ENCODE measurements at places on chromosomes 5 and 9.

DNA sequence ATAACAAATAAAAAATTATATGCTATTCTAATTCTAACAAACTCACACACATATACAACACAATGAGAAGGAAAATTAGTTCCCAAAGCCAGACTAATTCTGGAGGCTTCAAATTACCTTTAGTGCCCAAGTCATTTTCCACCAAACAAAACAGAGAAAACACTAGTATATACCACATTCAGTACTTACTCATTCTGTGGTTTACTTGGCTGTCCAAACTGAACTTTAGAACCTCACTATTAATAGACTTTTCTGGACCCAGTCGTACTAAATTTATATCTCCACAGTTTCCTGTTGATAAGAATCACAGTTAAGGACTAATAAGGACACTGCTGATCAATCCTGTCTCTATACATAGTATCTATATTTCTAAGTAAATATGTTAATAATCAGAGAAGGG lies 66.4 kb downstream of the SETX start:
- DNase-seq: no peak

- no peak for DNase-seq
Observed at GRCh38 chr5:107835096-107835495, 164.4 kb upstream of the EFNA5 start.

GRCh38 chr5:67146574-67146973 lies 50.0 kb downstream of the CD180 start:
- DNase-seq: no peak

GRCh38 chr5:99059685-99060084 lies 130.9 kb upstream of the CHD1 start:
- DNase-seq: no peak

- DNase-seq: no peak
Observed at GRCh38 chr9:73183917-73184861, 32.5 kb downstream of the ANXA1 start.

DNA sequence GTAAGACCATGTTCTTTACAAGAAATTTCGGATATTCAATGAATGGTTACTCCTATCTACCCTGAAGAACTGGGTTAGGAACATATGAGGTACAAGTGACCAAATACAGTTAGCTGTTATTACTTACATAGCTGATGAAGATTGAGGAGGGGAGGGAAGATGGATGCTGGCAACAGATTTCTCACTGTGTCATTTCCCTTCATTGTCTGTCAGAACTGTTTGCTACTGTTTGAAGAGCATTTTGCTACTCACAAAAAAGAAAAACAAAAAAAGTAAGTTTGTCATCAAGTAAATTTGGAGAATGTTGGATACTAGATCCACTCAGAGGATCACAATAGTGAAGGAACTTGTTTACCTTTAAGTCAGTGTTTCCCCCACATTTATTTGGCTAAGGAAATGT lies 53.7 kb downstream of the ENC1 start:
- no peak for DNase-seq

DNA sequence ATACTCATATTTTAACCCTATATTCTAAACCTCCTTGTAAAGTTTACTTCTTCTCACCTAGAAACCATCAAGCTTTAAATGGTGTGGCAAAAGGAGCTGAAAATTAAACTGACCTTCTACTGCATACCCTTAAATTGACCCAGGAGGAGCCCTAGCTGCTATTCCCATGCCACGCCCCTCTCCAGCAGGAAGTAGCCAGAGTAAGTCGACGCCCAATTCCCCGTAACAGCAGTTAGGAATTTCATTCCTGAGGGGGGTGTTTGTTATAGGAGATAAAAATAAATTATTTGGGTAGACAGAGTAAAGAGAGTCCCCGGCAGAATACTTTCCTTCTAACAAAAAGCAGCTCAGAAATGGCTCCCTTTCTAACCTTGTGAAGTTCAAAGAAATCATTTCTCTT lies 111.8 kb upstream of the FAM174A start:
- DNase-seq: no peak

DNA sequence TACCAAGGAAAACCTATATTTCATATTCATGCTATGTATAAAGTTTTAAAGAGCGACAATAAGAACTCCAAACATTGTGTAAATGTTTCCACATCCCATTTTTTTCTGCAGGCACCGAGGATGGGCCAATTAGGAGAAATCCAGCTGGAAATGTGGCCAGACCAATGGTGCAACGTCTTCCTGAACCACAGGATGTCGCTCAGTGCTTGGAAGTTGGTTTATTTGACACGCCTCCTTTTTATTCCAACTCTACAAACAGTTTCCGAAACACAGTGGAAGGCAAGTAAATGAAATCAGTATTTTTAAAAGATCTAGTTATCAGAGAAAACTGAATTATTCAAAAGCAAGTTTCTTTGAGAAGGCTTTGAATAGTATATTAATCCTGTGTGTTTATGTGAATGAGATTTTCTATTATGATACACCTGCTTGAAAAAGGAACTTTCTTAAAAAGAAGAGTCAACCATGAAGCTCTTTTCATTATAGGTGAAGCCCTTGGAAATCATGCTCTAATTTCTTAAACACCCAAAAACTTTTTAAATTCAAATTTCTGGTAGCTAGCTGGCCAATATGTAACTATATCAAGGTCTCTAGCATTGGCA lies 9.1 kb downstream of the TYRP1 start:
- no peak for DNase-seq

GRCh38 chr5:156802501-156802900 lies 47.6 kb upstream of the PPP1R2B start:
- DNase-seq: no peak

GRCh38 chr9:22237497-22238363 lies 208.9 kb upstream of the DMRTA1 start:
- DNase-seq: no peak

DNA sequence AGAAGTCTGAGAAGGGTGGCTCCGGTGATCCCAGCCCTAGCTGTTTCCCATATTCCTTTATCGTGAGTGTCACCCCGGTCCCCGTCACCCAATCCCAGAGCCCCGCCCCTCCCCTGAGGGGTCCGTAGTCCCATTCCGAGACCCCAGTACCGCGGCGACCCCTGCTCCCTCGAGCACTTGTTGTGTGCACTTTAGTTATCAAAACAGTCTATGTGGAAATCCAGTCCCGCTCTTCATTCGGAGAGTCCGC lies 223 bp downstream of the LRSAM1 start:
- no peak for DNase-seq

- no peak for DNase-seq
Observed at GRCh38 chr5:54162184-54162583, 148.2 kb downstream of the ARL15 start.

- DNase-seq: no peak
Observed at GRCh38 chr5:108141676-108142075, 240.2 kb downstream of the FBXL17 start.

DNA sequence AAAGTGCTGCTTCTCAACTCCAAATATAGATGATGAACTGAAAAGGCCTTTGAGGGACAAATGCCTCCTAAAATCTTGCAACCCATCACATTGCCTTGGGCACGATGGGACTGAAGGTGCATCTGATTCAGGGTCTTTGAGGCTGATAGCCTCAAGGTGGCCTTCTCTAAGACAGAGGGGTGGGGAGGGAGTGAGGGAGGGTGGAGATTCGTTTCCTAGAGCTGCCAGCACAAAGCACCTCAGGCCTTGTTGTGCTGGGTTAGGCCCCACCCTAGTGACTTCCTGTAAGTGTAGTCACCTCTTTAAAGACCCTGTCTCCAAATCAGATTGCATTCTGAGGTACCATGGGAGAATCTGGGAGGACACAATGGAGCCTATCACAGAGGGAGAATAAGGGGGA lies 57.1 kb downstream of the BARX1 start:
- no peak for DNase-seq

DNA sequence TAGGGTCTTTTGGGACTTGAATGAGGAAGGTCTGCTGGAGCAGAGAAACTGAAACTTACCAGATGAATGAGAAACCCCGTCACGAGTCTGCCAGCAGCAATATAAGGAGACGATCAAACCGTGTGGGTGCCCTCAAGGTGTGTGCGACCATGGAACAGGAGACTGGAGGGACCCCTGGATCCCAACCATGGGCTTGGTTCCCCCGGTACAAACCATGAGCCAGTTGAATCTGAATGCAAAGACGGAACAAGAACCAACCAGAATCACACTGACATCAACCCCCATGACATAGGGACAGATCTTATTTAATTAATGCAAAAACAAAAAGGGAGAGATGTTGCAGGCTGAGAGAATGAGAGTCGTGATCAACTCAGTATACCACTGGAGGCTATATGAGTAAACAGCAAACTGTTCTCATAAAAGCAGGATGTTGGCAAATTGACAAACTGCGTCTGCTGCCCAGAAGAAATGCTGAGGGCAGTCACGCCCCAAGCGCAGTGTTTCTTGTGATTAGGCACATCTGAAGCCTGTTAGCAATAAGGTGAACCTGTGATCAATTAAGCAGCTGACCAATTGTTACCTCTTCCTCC lies 475.5 kb upstream of the ACO1 start:
- DNase-seq: no peak

DNA sequence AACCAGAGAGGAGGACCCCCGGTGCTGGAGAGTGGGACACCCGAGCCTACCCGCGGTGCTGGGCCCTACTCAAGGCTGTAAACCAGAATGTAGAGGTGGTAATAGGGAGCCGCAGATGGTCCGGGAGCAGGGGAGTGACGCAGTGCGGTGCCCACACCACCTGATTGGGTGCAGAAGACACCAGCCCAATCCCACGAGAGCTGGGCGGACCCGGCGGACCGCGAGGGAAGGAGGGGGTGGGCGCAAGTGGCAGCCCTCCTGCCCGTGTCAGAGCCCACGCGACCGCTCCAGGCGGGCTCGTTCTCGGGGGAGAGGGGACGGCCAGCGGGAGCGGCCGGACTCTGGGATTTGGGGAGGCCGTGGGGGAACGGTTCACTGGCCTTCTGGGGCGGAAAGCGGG lies 71.2 kb downstream of the C9orf50 start:
- DNase-seq: no peak

DNA sequence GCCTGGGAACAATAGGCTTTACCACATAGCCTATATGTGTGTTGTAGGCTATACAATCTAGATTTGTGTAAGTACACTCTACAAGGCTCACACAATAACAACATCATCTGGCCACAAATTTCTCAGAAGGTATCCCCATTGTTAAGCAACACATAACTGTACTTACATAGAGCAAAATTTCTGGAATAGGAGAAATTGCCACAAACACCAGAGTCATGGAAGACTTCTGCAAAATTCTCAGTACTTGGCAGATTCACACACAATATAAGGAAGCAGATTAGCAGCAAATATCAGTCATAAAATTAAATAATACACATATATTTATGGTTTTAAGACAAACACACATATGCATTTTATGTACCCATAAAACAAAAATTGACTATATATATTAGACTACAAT lies 16.4 kb downstream of the GNAQ start:
- DNase-seq: no peak

DNA sequence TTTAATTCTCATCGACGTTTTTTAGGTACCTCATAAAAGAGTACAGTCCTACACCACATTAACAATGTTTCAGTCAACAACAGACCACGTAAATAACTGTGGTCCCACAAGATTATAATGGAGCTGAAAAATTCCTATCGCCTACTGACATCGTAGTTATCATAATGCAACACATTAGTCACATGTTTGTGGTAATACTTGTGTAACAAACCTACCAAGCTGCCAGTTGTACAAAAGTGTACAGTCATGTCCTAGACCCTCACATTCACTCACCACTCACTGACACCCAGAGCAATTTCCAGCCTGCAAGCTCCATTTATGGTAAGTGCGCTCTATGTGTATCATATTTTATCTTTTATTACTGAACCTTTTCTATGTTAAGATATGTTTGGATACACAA lies 16.8 kb downstream of the GNAQ start:
- DNase-seq: no peak

GRCh38 chr9:121294866-121295661 lies 27.1 kb downstream of the GSN start:
- no peak for DNase-seq

GRCh38 chr9:18516965-18517364 lies 43.0 kb downstream of the ADAMTSL1 start:
- DNase-seq: no peak

DNA sequence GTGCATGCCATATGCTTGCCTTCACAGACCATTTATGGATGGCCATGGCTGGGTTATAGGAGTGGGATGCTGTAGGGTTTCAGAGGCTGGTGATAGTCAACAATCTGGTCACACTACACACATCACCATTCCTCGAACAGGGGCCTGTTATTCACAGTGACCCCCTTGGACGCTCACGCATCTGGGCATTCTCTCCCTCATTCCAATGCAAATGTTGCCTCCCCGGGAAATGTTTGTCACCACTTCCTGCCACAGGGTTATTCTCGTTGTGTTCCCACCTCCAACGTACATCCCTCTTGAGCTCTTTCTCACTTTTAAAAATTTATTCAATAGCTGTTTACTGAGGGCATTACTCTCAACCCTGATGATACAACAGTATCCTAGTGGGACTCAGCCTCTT lies 135.4 kb downstream of the SCAMP1 start:
- no peak for DNase-seq

DNA sequence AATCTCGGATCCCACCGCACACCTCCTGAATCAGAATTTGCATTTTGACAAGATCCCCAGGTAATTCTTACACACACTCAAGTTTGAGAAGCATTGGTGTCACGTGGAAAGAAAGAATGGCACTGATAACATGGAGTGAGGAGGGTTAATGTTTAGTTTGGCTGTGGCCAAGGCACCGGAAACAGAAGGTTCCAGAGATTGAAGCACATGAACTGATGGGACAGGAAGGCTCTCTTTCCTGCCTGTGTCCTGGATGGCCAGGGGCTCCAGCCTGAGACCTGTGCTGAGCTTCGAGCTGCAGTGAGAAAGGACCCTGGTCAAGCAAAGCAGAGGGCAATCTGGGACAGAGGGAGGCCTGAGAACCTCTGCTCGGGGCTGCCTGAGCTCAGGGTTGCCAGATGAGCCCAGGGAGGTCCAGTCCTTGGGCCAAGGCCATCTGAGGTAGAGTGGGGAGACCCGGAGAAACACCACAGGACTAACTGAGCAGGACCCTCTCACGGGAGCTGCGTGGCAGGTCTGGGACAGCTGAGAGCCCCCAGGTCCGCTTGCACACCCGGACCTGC lies 27.3 kb downstream of the AFAP1L1 start:
- no peak for DNase-seq

DNA sequence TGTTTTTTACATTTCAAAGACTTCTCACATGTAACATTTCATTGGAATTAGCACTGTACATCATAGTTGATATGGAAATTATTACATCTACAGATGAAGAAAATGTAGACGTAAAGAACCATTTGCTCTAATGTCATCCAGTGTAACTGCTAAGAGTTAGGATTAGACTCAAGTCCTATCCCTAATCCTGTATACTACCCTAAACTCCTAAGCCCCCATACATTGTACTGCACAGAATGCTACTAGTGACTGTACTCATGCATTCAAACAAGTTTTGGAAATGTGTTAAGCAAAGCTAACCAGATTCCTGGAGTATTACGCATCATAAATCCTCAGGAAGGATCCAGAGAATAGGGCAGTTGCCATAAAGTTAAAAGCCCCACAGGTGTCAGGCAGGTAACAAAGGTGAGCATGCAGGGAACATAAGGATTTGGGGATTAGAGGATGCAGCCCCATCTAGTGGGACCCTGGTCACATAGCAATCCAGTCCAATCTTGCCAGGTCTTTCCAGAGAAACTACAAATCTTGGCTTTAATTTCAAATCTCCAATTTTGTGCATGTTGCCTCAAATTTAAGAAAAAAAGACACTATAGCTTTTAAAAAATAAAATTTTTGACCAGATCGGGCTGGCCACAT lies 32.0 kb downstream of the HAVCR1 start:
- no peak for DNase-seq

GRCh38 chr9:106284296-106284695 lies 578.7 kb upstream of the ZNF462 start:
- no peak for DNase-seq

- no peak for DNase-seq
Observed at GRCh38 chr9:125990186-125990792, 243.1 kb downstream of the PBX3 start.

Measured in stimulated activated CD8-positive, alpha-beta memory T cell treated with anti-CD3 and anti-CD28 coated beads, Interleukin-15, amount 100 ng/mL, for 1 hour (primary cell).